ENCODE measurements at places on chromosomes 12 and 14.

GRCh38 chr12:7093892-7094291, 1.6 kb upstream of the C1R start:
- DNase-seq: no peak

DNA sequence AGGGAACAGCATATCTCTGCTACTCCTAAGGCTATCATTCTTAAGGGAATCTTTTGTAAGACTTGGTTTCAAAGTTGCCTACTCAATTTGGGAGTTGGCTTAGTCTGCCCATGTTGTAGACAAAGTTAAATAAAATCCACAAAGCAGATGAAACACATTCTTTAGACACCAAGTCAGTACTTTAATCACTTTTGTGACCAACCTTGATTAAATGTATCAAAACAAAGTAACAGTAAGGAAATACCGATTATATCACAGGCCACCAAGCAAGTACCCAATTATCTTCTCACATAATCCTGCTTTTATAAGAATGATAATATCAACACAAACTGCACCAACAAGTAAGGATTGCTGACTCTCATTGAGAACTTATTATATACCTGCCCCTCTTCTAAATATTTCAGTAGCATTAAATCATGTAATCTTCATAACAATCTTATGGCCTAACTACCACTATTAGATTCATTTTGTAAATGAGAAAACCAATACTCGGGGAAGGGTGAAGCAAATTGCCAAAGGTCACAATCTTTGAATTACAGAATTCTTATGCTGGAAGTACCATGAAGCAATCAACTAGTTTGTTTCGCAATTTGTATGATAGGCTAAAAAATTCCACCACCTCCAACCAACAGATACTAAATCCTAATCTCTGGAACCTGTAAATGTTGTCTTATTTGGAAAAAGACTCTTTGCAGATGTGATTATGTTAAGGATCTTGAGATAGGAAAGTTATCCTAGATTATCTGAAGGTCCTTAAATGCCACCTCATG, 12.6 kb upstream of the DIO2 start:
- DNase-seq: no peak

- no peak for DNase-seq
Measured at GRCh38 chr14:63875311-63875710, 22.5 kb downstream of the SYNE2 start.

GRCh38 chr12:100356644-100357223, at the start of gene SLC17A8:
SLC17A8 (plus strand) TSS chr12:100357074; CDS start chr12:100357392, 318 bp downstream.
- no peak for DNase-seq

- no peak for DNase-seq
Measured at GRCh38 chr12:114680604-114681069, 3.3 kb downstream of the TBX3 start.

DNA sequence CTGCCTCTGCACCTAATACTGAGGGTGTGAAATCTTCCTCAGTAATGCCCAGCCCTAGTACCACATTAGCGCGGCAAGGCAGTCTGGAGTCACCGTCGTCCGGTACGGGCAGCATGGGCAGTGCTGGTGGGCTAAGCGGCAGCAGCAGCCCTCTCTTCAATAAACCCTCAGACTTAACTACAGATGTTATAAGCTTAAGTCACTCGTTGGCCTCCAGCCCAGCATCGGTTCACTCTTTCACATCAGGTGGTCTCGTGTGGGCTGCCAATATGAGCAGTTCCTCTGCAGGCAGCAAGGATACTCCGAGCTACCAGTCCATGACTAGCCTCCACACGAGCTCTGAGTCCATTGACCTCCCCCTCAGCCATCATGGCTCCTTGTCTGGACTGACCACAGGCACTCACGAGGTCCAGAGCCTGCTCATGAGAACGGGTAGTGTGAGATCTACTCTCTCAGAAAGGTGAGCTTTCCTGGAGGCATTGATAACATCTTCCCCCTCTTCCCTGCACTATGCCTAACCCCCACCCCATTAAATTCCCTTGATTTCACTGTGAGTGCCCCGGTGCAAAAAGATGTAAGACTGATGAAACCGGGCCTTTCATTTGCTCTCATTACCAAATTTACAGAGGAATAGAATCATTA, 291.4 kb downstream of the NAV3 start:
- no peak for DNase-seq

- DNase-seq: no peak
Measured at GRCh38 chr12:70080566-70080965, 162.7 kb upstream of the CNOT2 start.

Measured in stimulated activated CD4-positive, alpha-beta T cell treated with anti-CD3 and anti-CD28 coated beads, Interleukin-15, amount 100 ng/mL, for 48 hours (primary cell).